ENCODE measurements at places on chromosomes 3 and 15.

DNA sequence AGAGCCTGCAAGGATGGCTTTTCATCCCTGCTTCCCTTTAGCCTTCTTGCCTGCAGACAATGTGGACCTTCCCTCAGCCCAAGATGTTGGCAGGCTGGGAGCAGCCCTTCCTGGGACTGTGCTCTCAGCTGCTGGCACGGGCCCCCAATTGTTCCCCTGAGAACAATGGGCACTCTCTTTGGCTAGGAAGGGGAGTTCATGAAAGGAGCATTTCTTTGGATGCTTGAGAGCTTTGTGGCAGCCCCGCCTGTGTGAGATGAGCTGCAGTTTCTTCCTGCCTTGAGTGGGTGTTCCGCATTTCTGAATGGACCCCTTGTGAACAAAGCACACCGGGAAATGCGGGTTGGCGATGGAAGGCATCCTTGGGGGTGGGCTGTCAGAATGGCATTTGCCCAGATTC, 35.0 kb upstream of the BSN start:
- no peak for DNase-seq

- DNase-seq: no peak
Measured at GRCh38 chr15:81792646-81793045, 253.2 kb downstream of the MEX3B start.

DNA sequence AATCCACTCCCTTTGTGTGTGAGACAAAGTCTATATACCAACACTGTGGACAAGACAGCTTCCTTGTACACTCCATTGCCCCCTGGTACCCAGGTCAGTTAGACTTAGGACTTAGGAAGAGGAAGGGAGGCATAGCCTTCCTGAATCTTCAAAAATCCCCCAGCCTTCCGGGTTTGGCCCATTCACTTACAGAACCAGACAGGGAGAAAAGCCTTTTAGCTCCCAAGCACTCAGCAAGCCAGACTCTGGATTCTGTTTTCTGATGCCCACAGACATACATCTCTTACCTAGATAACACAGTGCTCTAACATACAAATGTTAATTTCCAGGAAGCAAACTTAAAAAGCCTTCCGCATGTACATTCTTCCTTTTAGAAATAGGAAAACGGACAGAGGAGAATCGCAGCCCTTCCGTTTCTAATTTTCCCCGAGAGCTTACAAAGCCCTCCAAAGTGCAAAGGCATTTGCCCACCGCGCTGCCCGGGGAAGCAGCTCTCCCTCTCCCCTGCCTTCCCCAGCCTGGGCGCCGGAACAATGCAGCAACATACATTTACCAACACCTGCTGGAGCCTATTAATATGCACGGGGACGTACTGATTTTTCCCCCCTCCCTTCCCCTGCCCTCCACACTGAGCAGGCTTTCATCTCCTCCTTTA, 442.0 kb downstream of the MAGI1 start:
- DNase-seq: no peak

DNA sequence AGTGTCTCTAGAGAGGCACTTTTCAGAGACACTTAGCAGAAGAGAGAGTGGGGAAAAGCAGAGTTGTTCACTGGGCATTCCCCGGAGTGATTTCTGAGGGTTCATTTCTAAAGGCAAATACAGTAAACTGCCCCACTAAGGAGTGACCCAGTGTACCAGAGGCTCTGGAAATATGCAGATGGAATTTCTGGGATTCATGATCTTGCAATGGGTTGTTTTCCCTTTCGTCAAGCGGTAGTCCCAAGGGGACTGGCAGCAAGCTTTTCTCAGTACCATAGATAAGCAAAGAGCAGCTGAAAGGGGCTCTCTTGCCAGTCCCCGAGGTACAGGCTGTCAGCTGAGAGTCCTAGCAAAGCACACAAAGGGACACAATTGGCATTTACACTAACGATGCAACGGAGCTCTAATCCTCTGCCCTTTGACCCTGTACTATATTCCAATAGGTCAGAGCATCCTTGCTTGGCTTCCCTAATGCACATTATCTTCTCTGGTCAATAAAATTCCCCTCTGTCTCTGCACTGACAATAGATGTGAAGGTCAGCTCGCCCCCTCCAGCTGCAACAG, 155.6 kb downstream of the SEMA6D start:
- DNase-seq: no peak

- no peak for DNase-seq
Measured at GRCh38 chr3:5429517-5429890, 242.0 kb downstream of the EDEM1 start.

- DNase-seq: no peak
Measured at GRCh38 chr3:117939425-117940027, 1095.1 kb downstream of the IGSF11 start.

Data from nephron progenitor cell (in vitro differentiated cells).